Esophagus squamous epithelium (tissue), 5 donors: ENCODE measurements at places on chromosomes 3 and 15. TPM values are rescaled to one million over a fixed set of nuclear protein-coding genes. Genes with fewer than 3 reads are reported as not detected.

DNA sequence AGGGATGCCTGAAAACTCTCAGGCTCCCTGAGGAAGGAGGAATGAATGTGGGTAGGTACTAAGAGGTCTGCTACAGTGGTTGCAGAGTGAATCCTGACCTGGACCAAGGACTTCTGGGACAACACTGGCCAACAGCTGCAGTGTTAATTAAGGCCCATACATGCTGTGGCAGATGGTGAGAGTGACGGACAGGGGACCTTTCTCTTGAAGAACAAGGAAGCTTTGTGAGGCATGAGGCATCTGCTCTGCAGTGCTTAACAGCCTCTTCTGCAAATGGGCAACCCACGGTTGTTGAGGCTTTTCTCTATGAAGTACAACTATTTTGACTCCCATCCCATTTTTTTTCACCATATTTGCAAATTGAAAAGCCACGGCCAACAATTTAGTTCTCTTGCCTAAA, 26.6 kb upstream of the ACAN start:
- DNase-seq, result no peak

The BCL2A1 gene
- total RNA-seq, result not detected

DNA sequence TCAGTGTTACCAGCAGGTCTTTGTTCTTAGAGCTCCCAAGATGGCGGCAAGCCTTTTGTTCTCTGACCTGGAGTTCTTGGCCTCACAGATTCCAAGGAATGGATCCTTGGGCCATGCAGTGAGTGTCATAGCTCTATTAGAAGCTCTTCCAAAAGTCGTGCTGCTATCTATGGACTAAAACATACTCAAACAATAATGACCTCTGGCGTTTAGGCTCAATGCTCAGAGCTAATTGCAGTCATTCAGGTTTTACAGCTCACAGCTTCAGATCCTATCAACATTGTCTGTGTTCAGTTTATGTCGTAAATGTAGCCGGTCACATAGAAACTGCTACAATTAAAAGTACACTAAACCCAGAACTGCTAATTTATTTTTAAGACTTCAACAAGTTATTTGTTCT, 22.2 kb downstream of the CCRL2 start:
- no peak for DNase-seq

DNA sequence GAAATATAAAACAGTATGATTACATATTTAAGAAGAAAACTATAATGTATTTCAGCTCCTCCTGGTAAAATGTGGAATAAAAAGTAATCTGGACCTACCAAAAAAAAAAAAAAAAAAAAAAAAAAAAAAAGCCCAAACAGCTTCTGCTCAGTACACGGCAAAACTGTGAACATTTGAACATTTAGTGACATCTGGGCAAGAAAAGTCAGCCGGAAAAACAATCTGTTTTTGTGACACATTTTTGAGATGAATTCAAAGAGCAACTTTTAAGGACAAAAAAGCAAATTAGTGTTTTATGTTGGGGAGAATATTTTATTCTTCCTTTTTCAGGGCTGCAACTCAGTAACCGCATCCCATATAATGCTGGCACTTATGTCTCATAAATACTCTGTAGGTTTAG, 649.7 kb upstream of the KCNMB2 start:
- DNase-seq, result no peak

DNA sequence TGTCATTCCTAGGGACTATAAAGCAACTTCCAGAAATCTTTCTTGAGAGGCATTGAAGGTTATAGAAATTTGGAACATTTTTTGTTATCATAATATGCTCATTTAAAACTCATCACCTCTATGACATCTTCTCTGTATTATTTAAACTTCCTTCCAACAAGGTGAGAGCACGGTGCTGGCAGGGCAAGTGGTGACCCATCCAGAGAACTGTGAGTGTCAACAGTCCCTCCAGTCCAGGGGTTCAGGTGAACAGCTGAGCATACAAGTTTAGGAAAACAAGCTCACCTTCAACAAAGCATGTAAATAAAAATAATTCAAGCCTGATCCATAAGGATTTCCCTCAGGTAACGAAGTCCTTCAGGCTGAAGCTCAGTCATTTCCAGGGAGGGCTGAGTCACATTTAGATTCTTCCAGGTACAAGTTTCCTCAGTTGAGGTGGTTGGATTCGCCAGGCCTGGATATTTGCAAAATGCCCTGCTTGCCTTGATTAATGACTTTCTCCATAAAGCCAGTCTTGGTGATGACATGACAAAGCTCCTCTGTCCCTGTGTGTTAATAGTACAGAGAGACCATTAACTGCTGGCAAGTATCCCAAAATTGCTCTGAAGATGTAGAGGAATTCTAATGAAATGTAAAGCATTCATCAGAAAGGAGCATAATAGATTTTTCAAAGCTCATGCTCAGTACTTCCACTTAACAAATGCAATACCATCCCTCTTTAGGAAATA, 263.6 kb upstream of the GADL1 start:
- DNase-seq, result no peak

The NDUFB5 gene
- total RNA-seq, result 107 TPM

GRCh38 chr3:101423984-101424888, 88.8 kb downstream of the SENP7 start:
- DNase-seq, result no peak

- DNase-seq, result no peak
Measured at GRCh38 chr3:75001330-75001729, 386.9 kb upstream of the CNTN3 start.

DNA sequence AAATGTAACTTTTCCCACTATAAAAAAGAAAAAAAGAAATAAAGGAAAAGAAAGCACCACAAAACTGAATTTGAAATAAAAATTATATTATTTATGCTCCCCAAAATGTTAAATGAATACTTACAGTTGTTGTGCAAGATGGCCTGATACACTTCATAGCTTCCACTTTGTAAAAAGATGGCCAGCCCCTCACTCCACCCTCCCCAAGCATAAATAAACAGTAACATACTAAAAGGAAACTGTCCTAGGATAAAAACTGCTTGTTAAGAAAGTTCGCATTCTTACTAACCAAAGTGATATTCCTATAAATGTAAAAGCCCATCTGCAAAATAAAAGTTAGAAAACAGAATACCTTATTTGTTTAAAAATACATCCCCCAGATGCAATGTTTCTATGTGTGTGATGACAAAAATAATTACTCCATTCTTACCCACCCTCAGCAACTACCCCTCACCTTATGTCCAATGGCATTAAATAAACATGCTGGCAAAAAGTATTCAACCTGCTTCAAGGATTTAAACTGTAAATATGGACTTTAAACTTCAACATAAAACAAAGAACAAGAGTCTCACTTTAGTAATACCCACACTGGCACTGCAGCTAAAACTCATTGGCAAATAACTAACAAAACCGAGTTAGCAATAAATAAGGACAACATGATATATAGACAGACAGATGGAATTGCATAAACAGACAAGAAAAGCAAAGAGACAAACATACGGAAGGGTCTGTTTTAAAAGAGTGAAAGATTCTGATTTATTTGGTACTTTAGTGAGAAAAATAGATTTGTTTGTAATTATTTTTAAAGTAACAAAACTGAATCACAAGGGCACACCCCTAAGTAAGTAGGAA, 47.7 kb downstream of the ZBTB20 start:
- DNase-seq, result no peak

The COMMD2 gene
- 29.2 TPM for total RNA-seq

The CHRFAM7A gene
- 0.19 TPM for total RNA-seq

The FMN1 gene
- 9.3 TPM for total RNA-seq

The CPNE9 gene
- not detected for total RNA-seq

The SMCO1 gene
- not detected for total RNA-seq

DNA sequence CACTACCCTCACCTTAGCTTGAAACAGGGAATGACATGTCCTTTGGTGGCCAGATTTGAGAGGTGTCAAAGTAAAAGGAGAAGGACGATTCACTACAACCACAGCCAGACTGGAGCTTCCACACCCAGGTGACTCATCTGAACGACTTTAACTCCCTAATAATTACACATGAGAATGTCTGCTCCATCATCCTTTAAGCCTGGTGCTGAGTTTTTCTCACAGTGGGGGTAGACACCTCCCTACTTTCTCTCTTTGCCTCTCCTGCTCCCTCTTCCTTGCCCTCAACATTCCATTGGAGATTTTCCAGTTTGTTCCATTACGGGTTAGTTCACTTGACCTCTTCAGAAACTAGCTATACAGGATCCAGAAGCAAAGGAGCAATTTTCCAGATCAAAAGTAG, 154.3 kb upstream of the BHLHE40 start:
- DNase-seq, result no peak

- DNase-seq, result no peak
Measured at GRCh38 chr3:120469882-120470301, 19.1 kb upstream of the FSTL1 start.

- DNase-seq, result peak; percentile 23
Measured at GRCh38 chr15:76336254-76337058, at the start of gene ISL2. ISL2 (plus strand) TSS chr15:76336773; CDS start chr15:76336884, 111 bp downstream.

The CCDC54 gene
- total RNA-seq, result not detected

The INKA1 gene
- total RNA-seq, result 15.2 TPM

GRCh38 chr3:133479895-133480669, 80.2 kb downstream of the BFSP2 start:
- no peak for DNase-seq

DNA sequence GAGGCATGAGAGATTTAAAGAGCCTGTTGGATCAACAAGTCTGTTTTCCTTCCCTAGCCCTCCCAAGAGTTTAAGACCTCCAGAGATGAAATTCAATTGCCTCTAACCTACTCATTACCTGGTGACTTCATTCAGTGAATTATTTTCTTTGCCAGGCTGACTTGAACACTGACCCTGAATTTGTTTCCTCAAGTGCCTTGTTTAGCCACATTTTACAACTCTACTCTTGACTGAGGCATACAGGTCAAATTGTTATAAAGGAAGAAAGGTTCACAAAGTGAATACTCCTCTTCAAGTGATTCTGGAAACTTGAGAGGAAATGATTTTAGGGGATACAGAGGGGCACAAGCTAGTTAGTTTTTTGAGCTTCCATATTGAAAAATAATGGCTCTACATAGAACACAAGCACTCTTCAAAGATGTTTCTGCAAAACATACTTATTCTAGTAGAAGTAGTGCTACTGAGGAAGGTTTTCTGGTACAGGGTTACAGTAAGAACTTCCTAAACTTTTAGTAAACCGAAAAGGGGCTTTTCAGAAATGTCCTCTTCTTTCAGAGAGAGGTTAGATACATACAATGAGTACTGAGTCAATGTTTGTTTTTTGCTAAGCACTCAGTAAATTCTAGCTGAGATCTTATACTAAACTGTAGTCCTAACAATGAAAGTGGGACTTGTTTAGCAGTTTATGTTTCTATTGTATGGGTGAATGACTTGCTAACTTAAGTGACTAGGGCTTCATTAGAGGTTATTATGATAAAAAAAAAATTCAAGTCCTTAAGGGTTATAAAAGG, 137.4 kb upstream of the SATB1 start:
- no peak for DNase-seq

The LRRIQ4 gene
- not detected for total RNA-seq

The DVL3 gene
- 33.7 TPM for total RNA-seq

GRCh38 chr3:184885112-184885511, 73.1 kb downstream of the VPS8 start:
- DNase-seq, result no peak

The LRRC34 gene
- not detected for total RNA-seq

GRCh38 chr3:15097891-15098290, 1.1 kb downstream of the RBSN start:
- no peak for DNase-seq

The TM4SF1 gene
- 172 TPM for total RNA-seq

DNA sequence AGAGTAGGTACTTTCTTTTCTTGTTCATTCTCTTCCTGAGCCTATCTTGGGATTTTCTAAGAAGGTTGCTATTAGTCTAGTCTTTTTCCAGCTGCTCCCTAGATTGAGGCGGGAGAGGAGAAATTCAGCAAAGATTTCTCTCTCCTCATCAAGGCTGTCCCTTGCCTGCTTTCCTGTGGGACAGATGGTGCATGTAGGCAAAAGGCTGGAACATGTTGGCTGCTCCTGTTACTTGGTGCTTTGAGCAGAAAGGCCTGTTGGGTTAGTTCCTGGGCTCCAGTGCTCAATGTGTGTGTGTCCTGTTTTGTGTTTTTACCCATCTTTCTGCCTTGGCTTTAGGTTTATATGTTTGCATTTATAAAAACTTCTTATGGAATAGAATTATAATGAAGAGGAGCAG, 9.1 kb upstream of the SNRPN start:
- no peak for DNase-seq

The KBTBD13 gene
- not detected for total RNA-seq

DNA sequence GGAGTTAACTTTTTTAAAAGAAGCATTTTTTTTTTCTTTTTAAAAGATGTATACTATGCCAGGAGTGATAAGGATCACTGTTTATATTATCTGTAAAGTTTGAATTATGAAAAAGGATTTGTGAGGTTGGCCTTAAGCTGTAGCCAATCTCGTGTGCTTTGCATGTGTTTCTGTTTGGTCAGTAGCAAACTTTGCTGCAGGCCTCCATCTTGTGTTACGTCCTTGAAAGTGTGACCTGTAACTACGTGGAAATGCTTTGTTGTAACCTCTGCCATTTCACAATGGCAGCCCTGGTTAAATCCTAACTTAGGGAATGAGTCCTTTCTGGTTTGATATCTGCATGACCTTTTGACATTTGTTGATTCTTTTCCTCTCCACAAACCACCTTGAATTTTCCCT, 1345.6 kb downstream of the NSUN3 start:
- DNase-seq, result no peak

- DNase-seq, result no peak
Measured at GRCh38 chr15:41895491-41895890, 1.6 kb upstream of the SPTBN5 start.

The ABHD17C gene
- 21.4 TPM for total RNA-seq
